ENCODE measurements at places on chromosomes 4 and X.

GRCh38 chr4:141995056-141995455 lies 358.7 kb downstream of the IL15 start:
- no peak for DNase-seq

DNA sequence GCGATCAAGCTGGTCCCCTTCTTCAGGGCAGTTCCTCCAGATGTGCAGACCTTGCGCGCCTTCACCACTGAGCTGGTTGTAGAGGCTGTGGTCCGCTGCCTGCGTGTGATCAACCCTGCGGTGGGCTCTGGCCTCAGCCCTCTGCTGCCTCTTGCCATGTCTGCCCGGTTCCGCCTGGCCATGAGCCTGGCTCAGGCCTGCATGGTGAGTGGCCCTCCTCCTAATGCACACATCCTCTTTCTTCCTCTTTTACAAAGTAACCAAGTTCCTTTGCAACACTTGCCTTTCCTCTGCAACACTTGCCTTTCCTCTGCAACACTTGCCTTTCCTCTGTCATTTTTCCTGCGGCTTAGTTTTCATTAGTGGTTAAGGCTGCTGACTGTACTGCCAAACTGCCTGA lies 1.8 kb downstream of the CCDC22 start:
- DNase-seq = no peak

- no peak for DNase-seq
These were observed 450.2 kb downstream of the PCDH18 start for GRCh38 chr4:137082061-137082460.

GRCh38 chr4:52059372-52059771 lies 8.3 kb downstream of the SPATA18 start:
- no peak for DNase-seq

GRCh38 chr4:155434904-155435303 lies 58.1 kb upstream of the MAP9 start:
- no peak for DNase-seq

DNA sequence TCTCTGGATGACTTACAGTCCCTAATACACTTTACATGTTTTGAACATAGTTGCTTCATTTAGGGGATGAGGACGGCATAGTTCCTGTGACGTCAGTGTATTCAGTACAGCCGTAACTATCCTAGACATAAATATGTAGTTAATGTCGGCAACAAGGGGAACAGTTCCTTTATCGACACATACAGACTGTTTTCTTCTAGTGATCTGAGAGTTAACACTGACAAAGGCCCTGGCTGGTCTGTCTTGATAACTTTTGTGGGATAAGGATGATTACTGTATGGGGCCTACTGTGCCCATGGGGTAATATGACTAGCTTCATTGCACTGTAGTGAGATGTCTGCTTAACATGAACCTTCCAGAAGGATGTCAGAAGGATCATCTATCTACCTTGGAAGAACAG lies 131.2 kb downstream of the ZNF518B start:
- no peak for DNase-seq

DNA sequence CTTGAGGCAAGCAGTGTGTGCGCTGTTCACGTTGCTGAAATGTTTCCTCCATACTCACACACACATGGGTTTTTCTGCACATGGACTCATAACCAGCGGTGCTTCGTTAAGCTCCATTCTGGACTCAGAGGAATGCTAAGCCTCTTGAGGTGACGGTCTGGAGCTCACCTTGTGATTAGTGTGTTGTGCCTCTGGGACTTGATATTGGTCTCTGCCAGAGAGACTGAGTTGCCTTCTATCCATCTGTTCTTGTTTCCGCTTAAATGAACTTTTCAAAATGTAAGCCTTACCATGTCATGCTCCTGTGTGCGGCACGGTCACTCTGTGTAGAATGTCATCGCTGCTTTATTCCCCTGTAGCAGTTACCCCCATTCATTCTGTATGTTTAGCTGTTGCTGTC lies 42.5 kb downstream of the ADD1 start:
- no peak for DNase-seq

DNA sequence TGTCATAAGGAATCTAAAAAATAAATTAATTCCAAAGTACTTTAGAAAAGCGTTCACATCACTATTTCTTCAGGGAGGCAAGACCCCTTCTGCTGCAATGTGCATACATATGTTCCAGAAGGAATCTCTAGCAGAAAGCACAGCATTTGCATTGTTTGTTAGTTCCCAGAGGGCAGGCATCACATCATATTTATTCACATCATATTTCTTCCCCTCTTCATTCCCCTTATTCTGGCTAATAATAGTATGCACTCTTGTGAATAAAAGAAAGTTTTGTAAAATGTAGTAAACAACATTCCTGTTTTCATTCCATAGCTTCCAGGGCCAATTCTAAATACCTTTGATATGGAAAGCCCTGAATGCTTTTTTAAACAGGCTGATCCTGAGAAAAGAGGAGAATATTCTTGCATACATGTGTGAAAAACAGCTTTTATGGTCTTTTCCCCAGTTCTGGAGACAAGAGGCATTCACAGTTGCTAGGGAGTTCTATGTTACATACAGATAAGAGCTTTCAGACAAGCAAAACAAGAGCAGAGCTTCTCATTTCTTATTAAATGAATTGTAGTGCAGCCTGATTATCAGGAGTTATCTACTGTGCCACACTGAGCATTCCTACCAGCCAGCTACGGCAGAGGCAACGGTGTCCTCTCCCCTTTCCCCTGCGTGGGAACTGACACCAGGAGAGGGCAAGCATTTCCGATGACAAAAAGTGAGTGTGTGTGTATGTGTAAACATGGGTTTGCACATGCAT lies 15.2 kb downstream of the GATB start:
- no peak for DNase-seq
